GM12891 (cell line): ENCODE measurements at places on chromosomes 5 and 9.

GRCh38 chr9:125829743-125830142 is 82.6 kb downstream of the PBX3 start:
- no peak for DNase-seq

DNA sequence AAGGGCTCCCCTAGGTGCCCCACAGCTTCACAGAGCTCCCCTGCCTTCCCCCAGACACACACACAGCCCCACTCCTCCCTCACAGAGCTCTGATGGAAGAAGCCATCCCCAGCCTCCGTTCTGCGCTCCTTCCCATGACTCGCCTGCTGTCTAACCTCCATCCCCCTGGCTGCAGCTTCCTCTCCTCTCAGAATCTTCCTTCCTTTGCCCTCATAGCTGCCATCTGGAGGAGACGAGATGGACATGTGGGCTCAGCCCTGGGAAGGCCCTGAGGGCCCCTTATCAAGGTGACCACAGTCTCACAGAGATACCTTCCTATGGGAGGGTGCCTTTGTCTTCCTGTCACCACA is 94.3 kb downstream of the PCDH1 start:
- no peak for DNase-seq

GRCh38 chr5:85545129-85545528 is 1072.6 kb upstream of the COX7C start:
- DNase-seq = no peak

DNA sequence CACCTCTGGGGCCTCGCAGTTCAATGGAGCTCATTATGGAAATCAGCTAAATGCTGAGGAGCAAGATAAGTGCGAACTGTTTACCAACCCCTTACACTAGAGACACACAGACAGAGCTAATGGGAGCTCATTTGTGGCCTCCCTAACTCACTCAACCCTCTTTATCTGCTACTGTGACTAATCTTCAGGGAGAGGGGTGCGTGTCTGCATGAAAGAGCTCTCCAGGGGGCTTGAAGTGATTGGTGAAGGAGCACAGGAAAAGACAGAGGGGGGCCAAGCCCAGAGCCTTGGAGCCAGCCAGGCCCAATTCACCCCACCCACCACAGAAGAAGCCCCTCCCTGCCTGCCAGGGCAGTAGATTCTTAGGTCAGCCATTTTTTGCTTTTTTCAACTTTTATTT is 466.8 kb upstream of the BRINP1 start:
- DNase-seq = no peak
